ENCODE measurements at places on chromosomes 4 and X. TPM values are rescaled to one million over a fixed set of nuclear protein-coding genes. Genes with fewer than 3 reads are reported as not detected.

PAGE2B gene
- not detected for total RNA-seq

DNA sequence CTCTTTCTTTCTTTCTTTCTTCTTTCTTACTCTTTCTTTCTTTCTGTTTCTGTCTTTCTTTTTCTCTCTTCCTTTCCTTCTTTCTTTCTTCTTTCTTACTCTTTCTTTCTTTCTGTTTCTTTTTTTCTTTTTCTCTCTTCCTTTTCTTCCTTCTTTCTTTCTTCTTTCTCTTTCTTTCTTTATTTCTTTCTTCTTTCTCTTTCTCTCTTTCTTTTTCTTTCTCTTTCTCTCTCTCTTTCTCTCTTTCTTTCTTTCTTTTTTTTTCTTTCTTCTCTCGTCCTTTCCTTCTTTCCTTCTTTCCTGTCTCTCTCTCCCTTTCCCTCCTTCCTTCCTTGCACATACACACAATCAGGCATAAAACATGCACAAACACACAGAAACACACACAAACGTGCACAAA, 79.3 kb upstream of the SHOX start:
- H3K4me3 ChIP-seq = no peak overlapping the region
- H3K36me3 ChIP-seq = no peaks in the 10 kb centered on the region

CCDC149 gene
- 5.8 TPM for total RNA-seq

GNRHR gene
- total RNA-seq = not detected

- no peak overlapping the region for H3K27ac ChIP-seq
- H3K4me3 ChIP-seq = no peak overlapping the region
- H3K36me3 ChIP-seq = no peaks in the 10 kb centered on the region
- H3K4me1 ChIP-seq = 0 out of 2 replicates have a peak, but pooled peaks cover 2% of the 10 kb centered on the region
- no peak for DNase-seq
Measured at GRCh38 chr4:1661695-1662094, 22.4 kb downstream of the FAM53A start.

ZAR1 gene
- 0.78 TPM for total RNA-seq

CSN1S1 gene
- not detected for total RNA-seq

Measured in H1 (cell line).